ENCODE measurements at places on chromosomes 12 and 14. TPM values are rescaled to one million over a fixed set of nuclear protein-coding genes. Genes with fewer than 3 reads are reported as not detected.
A peak's percentile ranks its signal among the peaks of the same experiment; 100 is the strongest.

Gene FGF6
- not detected for total RNA-seq

DNA sequence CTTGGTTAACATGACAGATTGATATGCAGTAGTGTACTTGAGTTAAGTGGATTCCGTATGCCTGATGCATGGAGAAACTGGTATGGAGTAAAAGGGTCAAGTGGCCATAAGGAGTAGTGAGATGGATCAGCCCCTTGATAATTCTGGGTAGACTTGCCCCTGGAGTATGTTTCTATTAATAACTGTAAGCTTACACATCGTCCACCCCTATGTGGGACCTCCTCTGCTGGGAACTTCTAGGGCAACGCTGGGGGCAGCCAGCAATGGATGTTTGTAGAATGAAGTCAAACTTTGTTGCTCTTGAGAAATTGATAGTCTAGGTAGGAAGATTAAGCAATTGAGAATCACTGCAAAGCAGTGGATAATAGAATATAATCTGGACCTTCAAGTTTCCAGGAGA lies 3.5 kb downstream of the C12orf75 start:
- no peak overlapping the region for H3K27ac ChIP-seq
- H3K4me3 ChIP-seq: no peak overlapping the region
- peaks cover 6% of the 10 kb centered on the region for H3K27me3 ChIP-seq

DNA sequence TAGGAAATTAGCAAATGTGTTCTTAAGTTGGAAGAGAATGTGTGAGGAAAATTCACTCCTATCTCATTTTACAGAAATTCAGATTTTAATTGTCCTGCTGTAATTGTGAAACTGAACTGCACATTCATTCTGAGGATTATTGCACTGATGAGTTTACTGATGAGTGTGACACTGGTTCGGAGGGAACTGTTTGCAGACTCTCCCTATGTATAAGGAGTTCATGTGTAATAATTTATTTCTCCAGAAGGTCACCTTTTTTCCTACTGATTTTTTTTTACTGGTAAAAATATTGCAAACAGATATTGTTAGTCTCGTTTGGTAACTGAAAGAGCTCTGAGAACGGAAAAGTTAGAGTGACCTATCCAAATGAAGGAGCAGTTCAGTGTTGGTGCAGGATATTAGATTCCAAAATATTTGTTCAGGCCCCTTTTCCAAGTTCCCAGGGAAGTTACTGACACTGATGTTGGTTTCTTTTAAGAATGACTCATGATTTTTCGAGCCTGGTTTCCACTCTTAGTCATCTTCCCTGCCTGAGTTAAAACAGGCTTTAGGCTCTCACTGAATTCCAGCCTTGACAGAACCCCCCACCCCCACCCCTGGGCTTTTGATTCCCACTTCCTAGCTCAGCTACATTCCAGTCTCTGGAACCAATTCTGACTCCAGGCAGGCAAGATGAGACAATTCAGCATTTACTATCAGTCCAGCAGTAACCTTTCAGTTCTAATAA lies 18.4 kb downstream of the ANO6 start:
- peaks cover 46% of the 10 kb centered on the region for H3K4me1 ChIP-seq
- peak overlapping the region; percentile 94 for H3K27ac ChIP-seq
- DNase-seq: no peak
- no peak overlapping the region for H3K4me3 ChIP-seq

- H3K4me3 ChIP-seq: no peak overlapping the region
- peak overlapping the region; percentile 17 for H3K27ac ChIP-seq
- no peaks in the 10 kb centered on the region for H3K27me3 ChIP-seq
- peaks cover 55% of the 10 kb centered on the region for H3K4me1 ChIP-seq
Observed at GRCh38 chr12:42469355-42470175, 120.0 kb downstream of the PRICKLE1 start.

DNA sequence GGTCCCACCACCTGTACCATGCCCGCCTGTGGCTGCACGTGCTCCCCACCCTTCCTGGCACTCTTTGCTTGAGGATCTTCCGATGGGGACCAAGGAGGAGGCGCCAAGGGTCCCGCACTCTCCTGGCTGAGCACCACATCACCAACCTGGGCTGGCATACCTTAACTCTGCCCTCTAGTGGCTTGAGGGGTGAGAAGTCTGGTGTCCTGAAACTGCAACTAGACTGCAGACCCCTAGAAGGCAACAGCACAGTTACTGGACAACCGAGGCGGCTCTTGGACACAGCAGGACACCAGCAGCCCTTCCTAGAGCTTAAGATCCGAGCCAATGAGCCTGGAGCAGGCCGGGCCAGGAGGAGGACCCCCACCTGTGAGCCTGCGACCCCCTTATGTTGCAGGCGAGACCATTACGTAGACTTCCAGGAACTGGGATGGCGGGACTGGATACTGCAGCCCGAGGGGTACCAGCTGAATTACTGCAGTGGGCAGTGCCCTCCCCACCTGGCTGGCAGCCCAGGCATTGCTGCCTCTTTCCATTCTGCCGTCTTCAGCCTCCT lies 1.1 kb downstream of the INHBE start:
- peaks cover 23% of the 10 kb centered on the region for H3K27me3 ChIP-seq
- H3K4me1 ChIP-seq: peaks cover 24% of the 10 kb centered on the region
- H3K36me3 ChIP-seq: no peaks in the 10 kb centered on the region
- peak overlapping the region; percentile 20 for H3K4me3 ChIP-seq
- DNase-seq: no peak
- no peak overlapping the region for H3K27ac ChIP-seq

DNA sequence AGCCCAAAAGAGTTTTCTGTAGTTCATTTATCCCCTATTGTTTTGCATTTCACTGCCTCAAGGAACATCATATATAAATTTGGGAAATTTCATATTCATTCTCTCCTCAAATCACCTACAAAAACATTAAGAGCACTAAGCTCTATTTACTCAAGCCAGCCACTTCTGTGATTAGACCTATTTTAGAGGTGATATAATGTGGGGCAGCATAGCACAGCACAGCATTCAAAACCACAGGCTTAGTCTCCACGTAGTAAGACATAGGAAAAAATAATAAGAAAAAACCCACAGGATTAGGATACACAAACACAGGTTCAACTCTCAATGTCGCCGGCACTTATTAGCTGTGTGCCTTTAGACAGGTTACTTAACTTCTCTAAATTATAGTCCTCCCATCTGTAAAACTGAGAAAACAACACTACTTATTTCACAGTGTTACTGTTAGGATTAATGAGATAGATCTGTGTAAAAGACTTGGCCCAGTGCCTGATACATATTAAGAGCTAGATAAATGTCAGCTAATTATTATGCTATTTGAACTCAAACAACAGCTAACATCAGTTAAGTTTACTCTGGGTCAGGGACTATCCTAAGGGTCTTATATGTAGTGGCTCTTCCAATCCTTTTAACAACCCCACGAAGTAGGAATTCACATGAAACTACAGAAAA lies 20.3 kb downstream of the DCAF5 start:
- H3K36me3 ChIP-seq: no peaks in the 10 kb centered on the region
- H3K27me3 ChIP-seq: no peaks in the 10 kb centered on the region
- H3K4me3 ChIP-seq: no peak overlapping the region
- H3K27ac ChIP-seq: peak overlapping the region; percentile 30
- no peak for DNase-seq
- H3K4me1 ChIP-seq: peaks cover 25% of the 10 kb centered on the region

DNA sequence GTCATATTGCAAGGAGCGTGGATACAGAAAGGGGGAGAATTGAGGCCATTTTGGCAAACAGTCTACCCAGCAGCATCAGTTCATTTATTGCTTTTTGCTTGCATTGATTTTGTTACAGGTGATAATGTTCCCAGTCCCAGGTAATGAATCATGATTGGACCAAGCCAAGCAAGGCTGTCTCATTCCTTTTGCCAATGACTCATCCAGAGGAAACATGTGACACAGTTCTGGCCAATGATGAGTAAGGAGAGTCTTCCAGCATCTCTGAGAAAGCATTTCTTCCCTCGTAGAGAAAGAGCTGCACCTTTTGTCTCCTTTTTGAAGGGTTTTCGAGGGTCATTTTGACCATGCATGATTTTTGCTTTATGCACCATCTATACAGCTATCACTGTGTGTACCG lies 68.2 kb downstream of the SLC15A4 start:
- DNase-seq: no peak
- H3K27me3 ChIP-seq: peaks cover 18% of the 10 kb centered on the region
- H3K4me1 ChIP-seq: no peaks in the 10 kb centered on the region
- H3K4me3 ChIP-seq: no peak overlapping the region

DNA sequence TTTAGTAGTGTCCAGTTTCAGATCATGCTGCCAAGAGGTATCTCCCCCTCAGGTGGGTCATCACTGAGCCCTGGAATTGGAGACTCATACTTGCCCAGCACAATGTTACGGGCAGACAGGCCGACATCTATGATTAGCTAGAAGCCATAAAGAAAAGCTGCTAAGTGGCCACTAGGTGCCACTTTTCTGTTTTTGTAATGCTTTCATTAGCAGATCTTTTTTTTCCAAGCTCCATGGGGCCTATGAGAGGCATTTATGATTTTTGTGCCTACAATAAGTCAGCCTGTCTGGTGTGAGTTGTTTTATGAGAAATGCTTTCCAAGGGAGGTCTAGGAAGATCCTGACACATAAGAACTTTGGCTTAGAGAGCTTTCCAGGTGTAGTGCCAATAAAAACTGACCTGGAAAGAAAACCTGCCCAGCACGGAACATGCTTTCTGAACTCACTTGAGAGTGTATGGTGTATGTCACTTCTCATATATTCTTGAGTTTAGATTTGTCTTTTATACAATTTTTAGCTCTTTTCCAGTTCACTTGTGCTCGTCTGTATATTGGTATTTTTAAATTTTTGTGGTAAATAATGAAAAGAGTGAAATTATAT lies 21.8 kb upstream of the SMCO2 start:
- H3K27me3 ChIP-seq: no peaks in the 10 kb centered on the region
- DNase-seq: no peak
- H3K27ac ChIP-seq: no peak overlapping the region

- H3K4me1 ChIP-seq: peaks cover 53% of the 10 kb centered on the region
- H3K36me3 ChIP-seq: no peaks in the 10 kb centered on the region
- H3K27ac ChIP-seq: no peak overlapping the region
- H3K4me3 ChIP-seq: no peak overlapping the region
Observed at GRCh38 chr12:3931206-3931605, 58.0 kb upstream of the PARP11 start.

DNA sequence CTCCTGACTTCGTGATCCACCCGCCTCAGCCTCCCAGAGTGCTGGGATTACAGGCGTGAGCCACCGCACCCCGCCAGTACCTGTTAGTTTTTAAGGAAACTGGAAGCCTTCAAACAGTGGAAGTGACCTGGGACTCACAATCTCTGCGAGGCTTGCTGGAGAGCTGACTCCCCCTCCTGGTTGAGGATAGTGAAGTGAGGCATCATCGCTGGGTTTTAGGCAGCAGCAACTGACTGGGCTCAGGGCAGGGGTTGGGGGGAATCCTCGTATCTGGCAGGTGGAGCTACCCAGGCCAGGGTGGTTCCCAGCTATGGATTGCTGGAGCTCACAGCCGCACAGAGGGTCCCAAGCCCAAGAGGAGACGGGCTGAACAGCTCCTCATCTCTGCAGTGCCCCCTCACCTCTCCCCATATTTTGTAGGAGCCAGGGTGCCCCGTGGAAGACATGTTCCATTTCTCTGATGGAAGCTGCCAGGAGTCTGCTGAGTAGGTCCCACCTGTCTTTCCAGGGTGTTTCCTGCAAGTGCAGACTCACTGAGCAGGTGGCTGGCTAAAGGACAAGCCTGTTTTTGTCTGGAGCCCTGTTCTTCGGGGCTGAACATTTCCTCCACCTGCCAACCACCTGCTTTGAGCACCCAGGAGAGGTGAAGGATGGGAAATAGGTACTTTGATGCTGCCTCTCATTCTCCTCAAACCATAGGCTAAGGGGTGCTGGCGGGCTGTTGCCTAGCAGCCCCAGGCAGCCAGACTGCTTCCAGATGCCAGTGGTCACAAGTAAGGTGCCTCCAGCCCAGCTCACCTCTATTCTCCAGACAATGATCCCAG lies 3.1 kb downstream of the AVIL start:
- H3K4me3 ChIP-seq: no peak overlapping the region
- DNase-seq: no peak
- no peaks in the 10 kb centered on the region for H3K27me3 ChIP-seq
- peaks cover 15% of the 10 kb centered on the region for H3K36me3 ChIP-seq
- H3K4me1 ChIP-seq: no peaks in the 10 kb centered on the region
- H3K27ac ChIP-seq: no peak overlapping the region

DNA sequence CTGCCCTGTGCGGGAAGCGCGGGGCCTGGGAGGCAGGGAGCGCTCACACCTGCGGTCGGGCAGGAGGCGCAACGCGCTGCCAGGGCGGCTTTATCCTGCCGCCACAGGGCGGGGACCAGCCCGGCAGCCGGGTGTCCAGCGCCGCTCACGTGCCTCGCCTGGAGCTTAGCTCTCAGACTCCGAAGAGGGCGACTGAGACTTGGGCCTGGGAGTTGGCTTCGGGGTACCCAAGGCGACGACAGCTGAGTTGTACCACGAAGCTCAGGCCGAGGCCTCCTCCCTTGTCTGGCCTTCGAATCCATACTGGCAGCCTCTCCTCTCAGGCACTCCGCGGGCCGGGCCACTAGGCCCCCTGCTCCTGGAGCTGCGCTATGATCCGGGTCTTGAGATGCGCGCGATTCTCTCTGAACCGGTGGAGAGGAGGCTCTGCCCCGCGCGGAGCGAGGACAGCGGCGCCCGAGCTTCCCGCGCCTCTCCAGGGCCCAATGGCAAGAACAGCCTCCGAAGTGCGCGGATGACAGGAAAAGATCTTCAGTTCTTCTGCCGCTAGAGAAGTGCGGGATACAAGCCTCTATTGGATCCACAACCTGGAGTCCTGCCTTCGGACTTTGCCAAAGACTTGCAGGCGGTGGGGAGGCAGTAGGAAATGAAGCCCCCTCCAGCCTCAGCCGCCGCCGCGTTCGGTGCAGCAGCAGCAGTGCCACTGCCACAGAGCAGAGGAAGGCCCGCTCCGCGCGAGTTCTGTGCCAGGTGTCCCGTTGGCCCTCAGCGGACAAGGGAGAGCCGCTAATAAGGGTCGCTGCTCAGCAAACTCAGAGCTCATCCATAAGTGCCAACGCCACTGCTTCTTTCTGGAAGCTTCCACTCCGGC lies 6.8 kb downstream of the SIX1 start:
- H3K4me3 ChIP-seq: no peak overlapping the region
- H3K36me3 ChIP-seq: no peaks in the 10 kb centered on the region
- peaks cover 99% of the 10 kb centered on the region for H3K27me3 ChIP-seq
- H3K4me1 ChIP-seq: peaks cover 17% of the 10 kb centered on the region

DNA sequence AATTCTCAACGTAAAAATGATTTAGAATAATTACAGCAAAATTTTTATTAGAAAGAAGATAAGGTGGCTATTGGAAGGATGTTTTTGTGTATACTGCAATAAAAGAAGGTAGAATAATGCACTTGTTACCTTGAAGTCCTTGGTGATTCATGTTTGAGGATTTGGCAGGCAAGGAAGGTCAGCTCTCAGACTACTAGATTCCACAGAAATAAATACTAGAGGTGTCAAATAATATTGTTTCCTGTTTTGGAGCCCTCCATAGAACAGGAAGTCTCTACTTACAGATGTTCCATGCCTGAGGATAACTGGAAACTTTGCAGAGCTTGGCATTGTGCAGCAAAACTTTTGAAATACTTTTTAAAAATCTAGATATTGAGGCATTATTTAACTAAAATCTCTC lies 284.3 kb upstream of the SYT1 start:
- H3K36me3 ChIP-seq: peaks cover 2% of the 10 kb centered on the region
- no peak overlapping the region for H3K4me3 ChIP-seq
- no peak for DNase-seq
- H3K27ac ChIP-seq: no peak overlapping the region
- H3K4me1 ChIP-seq: peaks cover 10% of the 10 kb centered on the region

GRCh38 chr12:50764286-50765094 lies 589 bp downstream of the ATF1 start:
- DNase-seq: peak; percentile 69
- peaks cover 5% of the 10 kb centered on the region for H3K36me3 ChIP-seq
- peaks cover 33% of the 10 kb centered on the region for H3K4me1 ChIP-seq
